Fibroblast of skin of left biceps (primary cell): ENCODE measurements at places on chromosomes 5 and 9.

GRCh38 chr9:75467142-75467541 is 378.8 kb downstream of the OSTF1 start:
- DNase-seq: no peak

DNA sequence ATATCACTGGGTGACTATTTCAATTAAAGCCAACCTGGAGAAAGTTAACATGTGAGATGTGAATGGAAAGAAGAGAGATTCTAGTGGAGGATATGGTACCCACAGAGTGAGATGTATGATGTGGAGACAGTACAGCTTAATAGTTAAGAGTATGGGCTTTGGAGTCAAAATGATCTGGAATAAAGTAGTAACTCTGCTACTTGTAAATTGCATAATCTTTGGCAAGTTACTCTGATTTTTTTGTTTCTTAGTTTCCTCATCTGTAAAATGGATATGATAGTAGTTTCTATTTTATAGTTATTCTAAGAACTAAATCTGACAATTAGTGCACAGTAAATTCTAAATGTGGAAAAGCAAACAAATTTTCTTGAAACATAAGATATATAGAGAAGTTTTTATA is 79.2 kb downstream of the ISOC1 start:
- DNase-seq: no peak

DNA sequence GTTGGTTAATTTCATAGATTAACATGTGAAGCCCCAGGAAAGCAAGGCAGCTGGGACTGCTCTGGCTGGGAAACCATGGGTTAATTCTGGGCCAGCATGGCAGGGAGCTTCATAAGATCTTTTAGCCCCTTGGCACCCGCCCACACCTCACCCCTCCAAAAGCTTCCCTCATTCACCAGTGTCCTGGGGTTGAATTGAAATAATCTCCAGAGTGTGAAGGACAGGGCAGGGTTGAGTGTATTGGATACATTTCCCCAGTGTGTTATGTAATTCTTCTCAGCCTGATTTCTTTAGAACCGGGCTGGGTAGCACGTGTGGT is 19.4 kb downstream of the WNT8A start:
- DNase-seq: no peak

GRCh38 chr5:168976311-168976970 is 324.5 kb downstream of the SLIT3 start:
- DNase-seq: peak; percentile 80

DNA sequence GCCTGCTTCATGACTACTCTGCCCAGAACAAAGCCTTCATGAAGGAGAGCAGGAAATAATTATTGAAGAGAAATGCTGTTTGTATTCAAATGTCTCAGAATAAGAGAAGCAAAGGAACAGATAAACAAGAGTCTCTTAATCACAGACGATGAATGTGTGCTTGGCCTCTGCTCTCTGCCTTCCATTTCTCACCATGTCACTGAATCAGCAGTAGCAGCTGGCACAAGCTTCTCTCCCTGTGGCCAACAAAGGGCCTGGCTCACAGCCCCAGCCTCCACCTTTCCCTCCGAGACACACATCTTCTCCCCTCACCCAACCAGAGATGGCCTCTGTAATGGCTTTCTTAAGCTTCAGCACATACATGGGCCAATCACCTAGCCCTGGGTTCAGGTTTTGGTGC is 128.1 kb upstream of the SLIT3 start:
- no peak for DNase-seq

DNA sequence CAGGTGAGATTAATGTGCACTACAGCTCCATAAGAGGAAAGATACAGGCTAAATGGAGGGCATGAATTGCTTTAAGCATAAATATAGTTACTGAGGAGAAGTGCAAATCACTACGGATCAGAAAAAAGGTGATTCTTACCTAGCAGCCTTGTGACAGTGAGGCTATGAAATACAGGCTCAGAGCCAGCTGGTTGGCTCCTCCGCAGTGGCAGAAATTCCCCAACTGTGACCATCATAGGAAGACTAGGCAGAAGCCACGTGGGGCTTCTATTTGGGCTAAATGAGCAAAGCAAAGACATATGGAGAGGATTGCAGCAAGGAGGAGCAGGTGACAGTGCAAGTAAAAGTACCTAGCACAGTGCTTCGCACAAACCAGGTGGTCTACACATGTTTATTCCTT is 40.5 kb downstream of the CDO1 start:
- no peak for DNase-seq

GRCh38 chr5:6273090-6273735 is 105.1 kb downstream of the MED10 start:
- no peak for DNase-seq

GRCh38 chr9:110156902-110157301 is 51.1 kb downstream of the C9orf152 start:
- DNase-seq: peak; percentile 68

- DNase-seq: no peak
Observed at GRCh38 chr9:93298498-93299417, 114.8 kb downstream of the WNK2 start.
